Amniotic epithelial cell (primary cell): ENCODE measurements at places on chromosomes 11 and 22.

DNA sequence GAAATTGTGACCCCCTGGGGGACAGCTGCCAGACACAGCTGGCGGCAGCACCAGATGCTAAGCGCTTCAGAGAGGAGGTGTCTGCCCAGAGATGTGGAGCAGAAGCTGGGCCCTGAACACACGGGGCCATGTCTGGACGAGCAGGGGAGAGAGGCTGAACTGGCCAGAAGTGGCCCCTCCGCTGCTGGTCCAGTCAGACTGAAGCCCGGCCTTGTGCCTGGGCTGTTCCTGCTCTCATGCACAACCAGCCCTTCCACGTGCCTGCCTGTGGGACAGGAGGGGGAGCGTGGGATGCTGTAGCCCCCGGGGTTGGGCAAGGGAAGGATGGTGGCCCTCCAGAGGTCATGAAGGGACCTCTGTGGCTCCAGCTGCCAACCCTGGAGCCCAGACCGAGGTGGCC lies 1.8 kb downstream of the ADM2 start:
- no peak for DNase-seq

DNA sequence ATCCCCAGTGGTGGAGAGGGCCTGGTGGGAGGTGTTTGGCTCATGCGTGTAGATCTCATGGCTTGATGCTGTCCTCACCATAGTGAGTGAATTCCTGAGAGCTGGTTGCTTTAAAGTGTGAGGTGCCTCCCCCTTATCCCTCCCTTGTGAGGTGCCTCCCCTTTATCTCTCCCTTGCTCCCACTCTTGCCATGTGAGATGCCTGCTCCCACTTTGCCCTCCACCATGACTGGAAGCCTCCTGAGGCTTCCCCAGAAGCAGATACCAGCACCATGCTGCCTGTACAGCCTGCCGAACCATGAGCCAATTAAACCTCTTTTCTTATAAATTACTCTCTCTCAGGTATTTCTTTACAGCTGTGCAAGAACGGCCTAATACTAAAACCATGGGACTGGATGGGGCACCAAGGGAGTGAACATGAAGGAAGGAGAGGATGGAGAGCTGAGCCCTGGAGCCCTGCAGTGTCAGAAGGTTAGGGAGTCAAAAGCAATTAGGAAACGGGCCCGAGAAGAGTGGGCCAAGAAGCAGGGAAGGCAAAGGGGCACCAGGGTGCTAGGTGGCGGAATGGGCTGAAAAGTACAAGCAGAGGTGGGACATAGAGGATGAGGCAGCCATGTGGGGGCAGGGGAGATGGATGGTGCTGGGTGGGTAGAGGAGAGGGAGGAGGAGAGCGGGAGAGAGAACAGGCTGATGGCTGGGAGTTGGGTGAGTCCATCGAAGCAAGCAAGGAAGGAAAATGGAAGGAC lies 9.4 kb downstream of the IFITM10 start:
- no peak for DNase-seq

DNA sequence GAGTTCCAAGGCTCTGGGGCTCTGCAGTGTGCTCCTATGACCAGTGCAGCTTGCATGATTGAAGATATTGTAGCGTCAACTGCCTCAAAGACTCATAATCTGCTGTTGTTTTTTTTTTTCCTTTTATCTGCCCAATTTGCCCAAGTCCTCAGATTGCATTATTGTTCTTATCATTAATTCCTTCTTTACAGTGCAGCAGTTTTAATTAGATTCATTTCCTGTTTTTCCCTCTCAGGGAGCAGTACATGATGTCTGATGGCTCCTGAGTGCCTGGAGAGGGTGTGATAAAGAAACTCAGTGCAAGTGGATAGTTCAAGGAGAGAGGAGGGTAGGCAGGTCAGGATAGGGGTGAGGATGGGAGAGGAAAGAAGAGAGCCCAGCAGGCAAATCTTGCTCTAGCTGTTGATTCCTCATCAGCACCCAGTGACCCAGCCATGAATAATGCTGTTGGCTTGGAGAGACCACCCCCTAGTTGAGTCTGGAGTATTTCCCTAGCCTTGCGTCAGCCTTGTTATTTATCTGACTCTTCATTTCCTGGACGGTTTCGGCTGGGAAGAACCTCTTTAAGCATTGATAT lies 219.6 kb upstream of the SESN3 start:
- peak; percentile 17 for DNase-seq

DNA sequence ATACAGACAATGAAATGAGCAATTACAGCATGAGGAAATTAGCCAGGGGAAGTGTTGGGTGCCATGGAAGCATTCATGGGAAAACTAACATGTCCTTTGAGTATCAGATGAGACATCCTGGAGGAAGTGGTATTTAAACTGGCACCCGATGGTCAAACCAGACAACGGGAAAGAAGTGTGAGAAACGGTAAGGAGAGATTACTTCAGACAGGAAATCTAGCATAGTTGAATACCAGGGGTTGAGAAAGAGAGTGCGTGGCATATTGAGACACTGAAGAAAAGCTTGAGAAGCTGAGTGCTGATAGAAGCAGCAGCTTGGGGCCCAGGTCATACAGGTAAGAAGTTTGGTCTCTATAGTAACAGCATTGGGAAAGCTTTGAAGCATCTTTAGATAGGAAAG lies 175.3 kb downstream of the C11orf87 start:
- no peak for DNase-seq

DNA sequence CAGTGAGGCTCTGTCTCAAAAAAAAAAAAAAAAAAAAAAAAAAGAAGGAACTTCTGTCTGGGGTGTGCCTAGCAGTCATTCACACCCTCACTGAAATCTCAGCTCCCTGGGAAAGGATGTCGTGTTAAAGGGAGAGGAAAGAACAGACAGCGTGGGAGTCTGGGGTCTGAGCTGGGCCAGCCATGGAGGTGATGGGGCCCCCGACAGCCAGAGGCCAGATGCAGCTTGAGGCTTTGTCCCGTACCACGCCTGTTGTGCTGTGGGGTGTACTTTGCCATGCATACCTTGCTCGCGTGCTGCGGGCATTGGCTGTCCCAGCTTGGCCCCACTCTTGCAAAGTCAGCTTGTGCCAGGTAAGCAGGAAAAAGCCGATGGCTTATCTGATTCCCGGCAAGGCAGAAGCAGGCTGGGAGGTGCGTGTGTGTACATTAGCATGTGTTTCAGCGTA lies 4.6 kb downstream of the SYT12 start:
- no peak for DNase-seq

GRCh38 chr22:22184277-22184807 lies 60.2 kb upstream of the VPREB1 start:
- DNase-seq = no peak

DNA sequence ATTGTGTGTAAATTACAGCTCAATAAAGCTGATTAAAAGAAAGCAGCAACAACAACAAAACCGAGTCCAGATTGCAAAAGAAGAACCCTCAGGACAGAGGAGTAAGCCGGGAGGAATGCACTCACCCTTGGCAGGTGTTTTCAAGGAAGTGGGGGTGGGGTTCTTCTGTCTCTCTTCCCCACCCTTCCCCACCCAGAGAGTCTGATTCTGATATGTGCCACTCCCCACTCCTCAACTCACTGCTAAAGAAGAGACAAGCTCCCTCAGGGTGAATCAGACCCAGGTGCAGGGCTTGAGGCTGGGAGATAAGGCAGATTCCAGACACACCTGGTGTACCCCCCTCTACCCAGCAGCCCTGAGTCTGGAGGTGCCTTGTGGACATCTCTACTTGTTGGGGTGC lies 38.4 kb upstream of the PHF21A start:
- no peak for DNase-seq

DNA sequence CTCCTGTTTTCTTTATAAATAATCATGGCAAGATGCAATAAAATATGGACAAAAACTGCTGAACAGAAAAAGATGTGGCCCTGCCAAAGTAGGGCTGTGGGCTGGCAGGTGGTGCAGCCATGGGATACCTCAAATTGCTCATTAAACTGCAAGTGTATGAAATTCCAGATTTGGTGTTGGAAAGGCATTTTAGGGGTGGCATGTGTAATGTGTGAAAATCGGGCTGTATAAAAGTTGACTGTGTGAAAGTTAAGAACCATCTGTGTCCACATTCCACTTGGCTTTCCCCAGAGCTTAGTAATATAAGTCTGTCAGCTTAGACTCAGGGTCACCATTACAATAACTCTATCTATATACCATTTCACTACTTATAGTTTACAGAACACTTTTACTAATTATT lies 34.8 kb upstream of the FZD4 start:
- peak; percentile 15 for DNase-seq

GRCh38 chr11:113470233-113470632 lies 5.0 kb downstream of the DRD2 start:
- no peak for DNase-seq

DNA sequence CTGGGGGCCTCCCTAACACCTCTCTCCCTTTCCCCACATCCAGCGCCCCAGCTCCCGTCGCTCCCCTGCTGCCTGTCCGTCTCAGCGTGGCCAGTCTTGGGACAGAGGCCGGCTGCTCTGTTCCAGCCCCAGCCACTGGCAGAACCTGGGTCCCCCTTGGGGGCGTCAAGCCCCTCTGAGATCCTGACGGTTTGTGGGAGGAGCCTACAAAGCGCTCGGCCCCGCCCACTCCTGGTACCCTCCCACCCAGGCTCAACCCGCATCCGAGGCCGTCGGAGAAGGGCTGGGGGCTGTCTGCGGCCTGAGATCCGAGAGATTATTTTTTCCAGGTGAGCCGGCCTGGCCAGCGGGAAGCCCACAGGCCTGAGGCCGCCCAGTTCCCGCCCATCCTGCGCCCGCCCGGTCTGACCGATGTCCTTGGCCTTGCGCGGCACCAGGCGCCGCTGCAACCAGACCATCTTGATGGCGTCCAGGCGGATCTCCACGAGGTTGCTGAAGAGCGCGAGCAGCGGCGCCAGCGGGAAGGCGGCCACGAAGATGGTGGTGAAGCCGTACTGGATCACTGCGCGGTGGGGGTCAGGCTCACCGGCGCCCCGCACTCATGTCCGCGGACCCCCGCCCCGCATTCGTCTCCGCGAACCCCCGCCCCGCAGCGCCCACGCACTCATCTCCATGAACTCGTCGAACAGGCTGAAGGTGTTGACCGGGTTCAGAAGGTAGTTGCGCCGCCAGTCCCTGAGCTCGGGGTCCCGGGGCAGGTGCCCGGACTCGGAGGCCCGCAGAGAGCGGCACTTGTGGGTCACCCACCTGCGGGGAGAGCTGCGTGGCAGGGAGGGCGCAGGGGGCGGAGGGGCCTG lies 5.5 kb upstream of the SIGIRR start:
- DNase-seq = no peak

GRCh38 chr11:8871962-8872361 lies 39.0 kb upstream of the AKIP1 start:
- no peak for DNase-seq

DNA sequence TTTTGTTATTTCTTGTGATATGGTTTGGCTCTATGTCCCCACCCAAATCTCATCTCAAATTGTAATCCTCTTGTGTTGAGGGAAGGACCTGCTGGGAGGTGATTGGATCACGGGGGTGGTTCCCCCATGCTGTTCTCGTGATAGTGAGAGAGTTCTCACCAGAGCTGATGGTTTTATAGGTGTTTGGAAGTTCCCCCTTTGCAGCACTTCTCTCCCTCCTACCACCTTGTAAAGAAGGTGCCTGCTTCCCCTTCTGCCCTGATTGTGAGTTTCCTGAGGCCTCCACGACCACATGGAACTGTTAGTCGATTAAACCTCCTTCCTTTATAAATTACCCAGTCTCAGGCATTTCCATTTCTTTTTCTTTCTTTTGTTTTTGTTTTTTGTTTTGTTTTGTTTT lies 24.4 kb upstream of the SIK2 start:
- no peak for DNase-seq

DNA sequence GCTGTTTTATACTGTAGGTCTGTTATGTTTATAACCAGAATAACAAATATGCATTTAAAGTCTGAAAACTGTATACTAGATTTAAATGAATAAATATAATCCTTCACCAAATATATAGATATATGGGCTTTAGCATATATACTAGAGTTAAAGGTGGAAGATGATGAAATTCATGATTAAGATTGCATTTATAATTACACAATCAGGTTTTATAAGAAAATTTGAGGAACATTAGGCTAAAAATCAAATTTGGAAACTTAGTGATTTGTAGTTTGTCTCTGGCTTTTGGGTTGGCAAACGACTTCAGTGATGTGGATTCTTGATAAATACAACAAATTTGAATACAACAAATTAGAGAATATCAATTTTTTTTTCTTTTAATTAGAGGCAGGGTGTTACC lies 10.0 kb downstream of the BCL2L13 start:
- no peak for DNase-seq

DNA sequence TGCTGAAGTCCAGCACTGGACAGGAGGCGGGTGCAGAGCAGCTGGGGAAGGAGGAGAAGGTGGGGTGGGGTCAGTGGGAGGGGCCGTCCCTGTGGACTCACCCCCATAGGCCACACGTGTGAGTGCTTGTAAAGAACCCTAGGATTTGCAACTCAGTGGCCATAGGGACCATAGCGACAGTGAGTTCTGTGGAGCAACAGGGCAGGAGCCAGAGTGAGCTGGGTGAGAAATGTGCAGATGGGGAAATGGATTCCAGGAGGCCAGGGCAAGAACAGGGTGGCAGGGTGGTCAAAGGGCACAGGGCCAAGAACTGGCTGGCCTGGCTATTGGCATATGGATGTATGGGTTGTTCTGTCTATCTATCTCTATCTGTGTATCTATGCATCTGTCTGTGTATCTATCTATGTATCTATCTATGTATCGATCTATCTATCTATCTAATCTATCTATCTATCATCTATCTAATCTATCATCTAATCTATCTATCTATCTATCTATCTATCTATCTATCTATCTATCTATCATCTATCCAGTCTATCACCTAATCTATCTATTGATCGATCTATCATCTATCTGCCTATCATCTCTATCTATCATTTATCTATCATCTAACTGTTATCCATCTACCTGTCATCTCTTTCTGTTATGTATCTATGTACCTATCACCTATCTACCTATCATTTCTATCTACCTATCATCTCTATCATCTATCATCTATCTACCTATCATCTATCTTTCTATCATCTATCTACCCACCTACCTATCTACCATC lies 889.0 kb downstream of the TBC1D22A start:
- no peak for DNase-seq

- no peak for DNase-seq
These were observed 79.9 kb upstream of the SYT13 start for GRCh38 chr11:45365961-45366618.

DNA sequence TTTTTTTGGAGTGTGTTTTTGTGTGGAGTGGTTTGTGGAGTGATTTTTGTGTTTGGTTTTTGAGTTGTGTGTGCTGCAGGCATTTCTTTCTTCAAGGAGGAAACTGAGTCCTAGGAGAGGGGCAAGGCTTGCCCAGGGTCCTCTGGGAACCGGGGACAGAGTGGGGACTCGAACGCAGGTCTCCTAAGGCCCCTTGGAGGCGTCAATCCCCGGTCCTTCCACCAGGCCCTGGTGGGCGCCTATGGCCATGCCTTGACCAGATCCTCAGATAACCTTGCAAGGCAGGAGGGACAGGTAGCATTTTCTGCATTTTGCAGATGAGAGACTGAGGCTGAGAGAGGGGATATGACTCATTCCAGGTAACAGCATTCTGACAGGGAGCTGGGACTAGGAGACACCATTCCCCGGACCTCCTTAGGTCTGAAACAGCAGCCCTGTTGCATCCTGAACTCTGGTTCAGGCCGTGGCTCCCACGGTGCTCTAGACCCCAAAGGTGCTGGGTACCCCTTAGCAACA lies 39.1 kb downstream of the MYO7A start:
- no peak for DNase-seq

- DNase-seq = no peak
These were observed 26.9 kb upstream of the FCHSD2 start for GRCh38 chr11:73168925-73169579.
